ENCODE measurements at places on chromosomes 6 and 20.
A peak's percentile ranks its signal among the peaks of the same experiment; 100 is the strongest.

DNA sequence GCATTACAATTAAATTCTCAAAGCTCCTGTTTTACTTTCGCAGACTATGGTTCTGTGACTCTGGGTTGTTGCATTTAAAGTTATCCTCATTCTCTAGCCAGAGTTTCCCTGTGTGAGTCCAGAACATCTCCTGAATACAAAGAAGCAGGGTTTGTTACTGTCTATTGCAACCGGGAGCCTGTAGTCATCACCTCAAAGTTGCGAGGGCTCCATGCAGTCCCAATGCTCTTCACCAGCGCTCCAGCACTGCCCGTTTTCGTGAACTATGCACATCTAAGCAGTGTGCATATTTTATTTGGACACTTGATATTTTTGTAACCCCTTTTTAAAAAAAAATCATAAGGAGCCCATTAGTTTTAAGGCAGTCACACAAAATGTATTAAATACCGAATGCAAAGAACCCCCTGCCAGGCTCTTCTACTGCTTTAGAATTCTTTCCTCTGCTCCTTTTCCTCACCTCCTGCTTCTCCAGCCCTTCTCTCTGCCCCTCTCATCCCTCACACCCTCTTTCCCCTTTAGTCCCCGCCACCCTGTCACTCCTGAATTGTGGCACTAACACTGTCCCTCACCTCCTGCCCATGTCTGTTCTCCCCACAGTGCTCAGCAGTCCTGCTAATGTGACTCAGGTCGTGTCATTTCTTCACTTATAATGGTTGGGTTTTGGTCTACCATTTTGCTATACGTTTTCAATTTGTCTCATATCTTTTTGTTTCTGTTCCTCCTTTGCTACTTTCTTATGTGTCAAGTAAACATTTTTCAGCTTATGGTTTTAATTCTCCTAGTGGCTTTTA, 1.1 kb upstream of the HLA-C start:
- DNase-seq, result no peak

- no peak for DNase-seq
Observed at GRCh38 chr20:19003366-19004336, 190.1 kb downstream of the SCP2D1 start.

- DNase-seq, result no peak
Observed at GRCh38 chr6:143766185-143766553, 77.0 kb upstream of the LTV1 start.

GRCh38 chr20:47951521-47951971, 166.3 kb upstream of the SULF2 start:
- DNase-seq, result no peak

GRCh38 chr6:77883851-77884250, 231.0 kb downstream of the MEI4 start:
- no peak for DNase-seq

DNA sequence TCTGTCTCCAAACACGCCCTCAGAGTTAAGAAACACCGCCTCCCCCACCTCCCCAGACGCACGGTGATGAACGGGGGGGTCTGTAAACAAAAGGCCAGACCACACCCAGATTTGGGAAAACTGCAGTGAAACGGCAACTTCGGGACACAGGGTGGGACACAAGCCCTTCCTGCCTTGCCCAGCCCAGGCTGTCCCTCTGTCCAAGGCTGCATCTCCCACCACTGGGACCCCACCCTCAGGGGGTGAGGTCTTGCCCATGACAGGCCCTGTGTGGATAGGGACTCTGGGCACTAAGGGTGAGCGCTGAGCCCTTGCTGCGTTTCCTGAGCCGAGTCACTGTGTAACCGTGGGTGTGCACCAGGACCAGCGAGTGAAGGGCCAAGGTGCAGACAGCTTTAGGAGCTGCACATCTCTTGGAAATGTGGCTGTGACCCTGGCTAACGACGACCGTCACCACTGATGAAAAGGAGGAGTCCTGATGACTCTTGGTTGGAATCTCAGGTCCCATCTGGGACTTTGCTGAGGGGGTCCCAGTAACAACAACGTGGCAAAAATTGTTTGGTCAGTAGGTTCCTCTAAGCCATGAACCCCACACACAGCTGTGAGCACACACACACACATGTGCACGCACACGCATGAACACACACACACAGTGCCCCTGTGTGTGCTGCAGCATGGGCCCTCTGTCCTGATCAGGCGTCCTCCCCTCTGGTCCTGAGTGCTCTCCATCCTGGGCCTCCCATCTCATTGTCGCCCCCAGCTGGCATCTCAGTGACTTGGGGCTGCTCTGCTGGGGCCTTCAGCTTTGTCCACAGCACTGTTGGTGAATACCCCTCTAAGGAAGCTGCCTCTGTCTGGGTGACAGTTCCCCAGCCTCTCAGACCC, 100.6 kb downstream of the RAMACL start:
- DNase-seq, result no peak

- peak; percentile 9 for DNase-seq
Observed at GRCh38 chr20:44326391-44327159, 10.3 kb upstream of the R3HDML start.

DNA sequence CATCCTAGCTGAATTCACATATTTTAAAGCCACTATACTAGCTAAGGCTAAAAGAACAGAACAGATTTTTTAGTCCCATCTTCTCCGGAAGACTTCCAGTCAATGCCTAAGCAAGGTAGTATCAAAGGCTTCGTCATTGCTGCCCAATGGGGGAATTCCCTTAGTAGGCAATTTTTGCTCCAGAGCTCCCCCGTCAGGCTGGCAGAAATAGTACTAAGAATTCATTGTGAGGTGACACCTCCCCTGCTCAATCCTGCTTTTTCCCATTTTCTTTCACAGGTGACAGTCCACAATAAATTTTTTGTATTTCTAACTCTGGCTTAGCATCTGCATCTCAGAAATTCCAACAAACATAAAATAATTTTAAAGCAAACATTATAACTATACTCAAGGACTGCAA, 52.8 kb upstream of the SRSF6 start:
- DNase-seq, result no peak

DNA sequence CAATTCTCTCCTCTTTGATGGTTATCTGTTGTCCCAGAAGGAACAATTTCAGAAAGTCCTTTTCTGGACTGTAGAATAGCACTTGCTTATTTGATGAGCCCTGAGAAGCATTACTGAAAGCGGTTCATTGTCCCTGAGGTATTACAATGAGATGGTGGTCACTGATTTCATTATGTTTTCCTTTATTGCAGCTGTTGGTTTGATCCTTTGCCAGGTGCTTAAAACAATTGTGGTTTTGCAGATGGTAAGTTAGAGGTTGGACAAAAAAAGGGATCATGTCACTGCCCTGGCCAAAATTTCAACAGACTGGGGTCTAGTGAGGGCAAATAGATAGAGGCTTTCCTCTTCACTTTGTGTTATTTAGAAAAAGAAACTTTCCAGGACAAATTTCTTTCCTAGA, 61.9 kb downstream of the ESR1 start:
- no peak for DNase-seq
